ENCODE measurements at places on chromosomes 5 and 9.

GRCh38 chr5:75368391-75368790, 31.4 kb downstream of the HMGCR start:
- DNase-seq: no peak

DNA sequence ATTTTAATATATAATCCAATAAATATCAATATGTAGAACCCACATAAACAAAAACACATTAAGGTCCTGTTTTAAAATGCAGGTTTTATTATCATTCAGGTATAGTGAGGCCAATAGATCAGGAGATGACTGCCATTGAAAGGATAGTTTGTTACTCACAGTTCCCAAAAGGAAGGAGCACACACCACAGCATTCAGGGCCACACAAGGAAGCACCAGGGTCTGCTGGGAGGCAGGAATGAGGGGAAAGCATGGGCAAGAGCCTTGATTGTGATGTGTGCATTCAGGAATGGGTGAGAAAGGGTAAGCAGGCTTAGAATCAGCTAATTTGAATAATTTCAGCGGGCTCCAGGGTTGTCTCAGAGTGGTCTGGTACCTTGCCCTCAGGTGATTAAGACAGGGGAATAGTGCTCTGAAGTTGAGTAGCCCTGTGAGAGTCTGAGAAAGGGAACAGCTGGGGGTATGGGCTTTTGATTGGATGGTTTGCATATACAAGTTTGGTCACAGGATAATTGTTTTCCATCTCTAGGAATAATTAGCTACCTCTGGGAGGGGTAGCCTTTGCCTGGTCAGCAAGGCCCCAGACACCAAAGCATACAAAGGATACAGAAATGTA, 19.8 kb upstream of the OTULIN start:
- DNase-seq: no peak

- DNase-seq: peak; percentile 22
Observed at GRCh38 chr9:4666042-4666699, at the start of gene SPATA6L. Gene SPATA6L, minus strand, starts transcription at chr9:4666480. Its CDS starts 230 bp downstream, at chr9:4666250.

GRCh38 chr5:142897328-142897727, 127.2 kb downstream of the ARHGAP26 start:
- DNase-seq: no peak

GRCh38 chr9:132232522-132232921, 70.7 kb downstream of the NTNG2 start:
- no peak for DNase-seq

DNA sequence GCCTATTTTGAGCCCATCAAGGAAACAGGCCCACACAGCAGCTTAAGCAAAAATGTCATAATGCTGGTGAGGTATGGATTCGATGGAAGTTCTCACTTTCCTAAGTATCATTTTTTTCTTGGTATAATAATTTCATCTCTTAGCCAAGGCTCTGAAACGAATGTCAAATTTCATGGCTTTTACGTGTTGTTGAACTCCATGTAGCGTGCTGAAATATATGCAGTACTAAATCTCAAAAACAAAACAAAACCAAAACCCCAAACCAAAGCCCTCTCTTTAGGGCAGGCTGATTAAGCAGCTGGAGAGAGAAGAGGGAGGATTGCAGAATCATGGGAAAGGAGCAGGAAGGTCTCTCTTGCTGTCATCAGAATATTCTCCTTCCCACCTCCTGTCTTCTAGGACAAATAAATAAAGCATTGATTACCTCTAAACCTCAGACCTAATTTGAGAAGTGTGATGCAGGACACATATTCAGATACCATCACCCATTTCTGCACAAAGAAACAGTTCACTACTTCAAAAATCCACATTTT, 58.3 kb downstream of the TMEM174 start:
- no peak for DNase-seq

DNA sequence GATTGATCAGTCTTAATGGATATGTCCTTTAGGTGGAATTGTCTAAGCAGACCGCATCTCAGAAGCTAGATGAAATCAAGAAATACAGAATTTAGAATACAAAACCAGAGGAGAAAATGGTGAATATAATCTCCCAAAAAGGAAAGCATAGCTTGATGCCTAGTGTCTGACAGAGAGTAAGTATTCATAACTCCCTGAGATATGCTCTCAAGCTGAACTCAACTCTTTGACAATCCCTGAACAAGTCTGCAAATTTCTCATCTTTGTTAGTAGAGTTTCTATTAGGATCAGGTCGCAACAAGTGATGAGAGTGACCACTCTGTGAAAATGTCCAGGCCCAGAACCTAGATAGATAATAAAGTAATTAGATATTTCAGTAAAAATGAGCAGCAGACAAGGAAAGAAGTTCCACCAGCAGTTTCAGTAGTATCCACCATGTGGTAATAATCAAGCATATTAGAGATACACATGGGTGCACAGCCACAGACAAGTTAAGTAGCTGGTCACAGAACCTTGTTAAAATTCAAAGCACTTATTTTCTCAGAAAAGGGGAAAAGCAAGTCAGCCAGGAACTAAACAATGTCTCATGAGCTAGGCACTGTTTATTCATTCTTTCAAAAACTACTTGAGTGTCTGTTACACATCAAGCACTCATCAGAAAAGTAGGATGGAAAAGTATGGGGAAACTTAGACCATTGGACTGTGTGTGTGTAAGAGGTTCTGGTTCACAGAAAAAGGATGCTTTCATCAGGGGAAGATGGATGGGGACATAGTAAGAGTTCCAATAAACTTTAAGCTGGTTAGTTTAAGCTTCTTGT, 481.5 kb upstream of the TUSC1 start:
- no peak for DNase-seq

- no peak for DNase-seq
Observed at GRCh38 chr9:122134822-122135528, 24.6 kb downstream of the NDUFA8 start.

GRCh38 chr5:178502401-178503100, 87.6 kb downstream of the COL23A1 start:
- no peak for DNase-seq

GRCh38 chr5:17405976-17406375, 92.1 kb upstream of the TAF11L2 start:
- DNase-seq: no peak

DNA sequence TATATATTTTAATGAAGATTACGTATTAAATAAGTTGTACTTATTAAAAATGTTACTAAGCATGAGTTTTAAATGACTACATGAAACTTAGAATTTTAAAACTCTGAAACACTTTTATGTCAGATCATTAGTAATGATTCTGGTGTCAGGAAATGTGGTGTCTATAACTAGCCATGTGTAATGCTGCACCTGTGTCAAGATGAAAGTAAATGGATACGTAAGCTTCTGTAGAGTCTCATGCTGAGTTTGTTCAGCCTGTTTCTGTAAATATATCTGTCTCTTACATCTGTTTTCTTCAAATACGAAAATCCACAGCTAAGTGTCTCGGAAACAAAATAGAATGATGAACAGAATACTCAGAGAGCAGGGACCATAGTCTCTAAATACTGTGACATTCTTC, 278.0 kb upstream of the SMC2 start:
- no peak for DNase-seq

DNA sequence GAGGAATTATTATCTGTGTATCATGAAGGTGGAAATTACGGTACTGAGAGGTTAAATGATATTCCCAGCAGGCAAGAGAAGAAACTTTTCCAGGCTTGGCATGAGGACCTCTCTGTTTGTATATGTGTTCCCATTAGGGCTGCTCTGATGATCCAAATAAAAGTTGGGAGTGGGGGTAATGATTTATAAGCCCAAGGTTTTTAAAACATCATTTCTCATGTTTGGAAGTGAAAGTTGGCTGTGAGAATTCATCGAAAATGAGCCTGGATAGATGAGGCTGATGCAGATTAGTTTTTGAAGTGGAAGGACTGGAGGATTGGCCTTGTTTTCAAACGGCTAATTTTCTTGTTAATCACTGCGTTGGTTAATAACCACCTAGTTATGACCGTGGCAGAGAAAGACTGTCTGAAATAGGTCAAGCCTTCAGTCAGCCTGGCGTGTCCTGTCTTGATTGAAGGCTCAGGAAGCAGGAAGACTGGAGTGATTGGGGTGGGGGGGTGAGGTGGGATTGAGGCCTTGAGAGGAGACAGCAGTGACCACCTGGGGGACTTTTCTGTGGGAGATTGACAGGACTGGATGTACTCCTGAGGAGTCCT, 391.0 kb upstream of the WWC1 start:
- no peak for DNase-seq

DNA sequence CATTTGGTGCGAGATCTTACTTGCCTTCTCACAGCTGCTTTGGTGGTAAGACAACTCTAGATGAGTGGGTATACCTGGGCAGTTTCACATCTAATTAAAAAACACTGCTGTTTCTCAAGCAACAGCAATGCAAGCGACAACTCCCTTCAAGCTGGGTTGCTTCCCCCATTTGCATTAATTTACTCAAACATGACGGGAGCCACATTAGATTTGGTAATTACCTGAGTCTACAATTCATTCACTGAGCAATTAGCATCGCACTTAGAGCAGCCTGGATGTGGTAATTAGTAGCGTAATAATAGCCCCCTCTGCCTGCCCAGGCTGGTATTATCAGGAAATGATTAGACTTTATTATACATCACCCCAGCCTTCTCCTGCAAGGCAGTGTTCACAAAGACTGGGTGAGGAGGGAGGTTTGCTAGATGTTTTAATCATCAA, 73.4 kb downstream of the FBXO38 start:
- DNase-seq: no peak

DNA sequence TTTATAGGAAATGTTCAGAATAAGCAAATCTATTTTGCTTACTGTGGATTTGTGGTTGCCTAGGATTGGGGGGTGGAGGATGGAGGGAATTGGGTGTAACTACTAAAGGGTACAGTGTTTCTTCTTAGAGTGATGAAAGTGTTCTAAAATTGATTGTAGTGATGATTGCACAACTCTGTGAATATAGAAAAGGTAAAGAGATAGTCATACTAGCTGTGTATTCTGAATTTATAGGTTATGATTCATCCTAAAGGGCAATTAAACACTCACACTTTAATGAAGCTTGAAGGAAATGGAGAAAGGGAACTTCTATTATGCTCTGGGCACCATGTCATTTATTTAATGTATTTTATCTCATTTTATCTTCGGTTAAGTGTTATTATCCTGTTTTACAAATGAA, 9.9 kb downstream of the TXNDC8 start:
- DNase-seq: no peak

DNA sequence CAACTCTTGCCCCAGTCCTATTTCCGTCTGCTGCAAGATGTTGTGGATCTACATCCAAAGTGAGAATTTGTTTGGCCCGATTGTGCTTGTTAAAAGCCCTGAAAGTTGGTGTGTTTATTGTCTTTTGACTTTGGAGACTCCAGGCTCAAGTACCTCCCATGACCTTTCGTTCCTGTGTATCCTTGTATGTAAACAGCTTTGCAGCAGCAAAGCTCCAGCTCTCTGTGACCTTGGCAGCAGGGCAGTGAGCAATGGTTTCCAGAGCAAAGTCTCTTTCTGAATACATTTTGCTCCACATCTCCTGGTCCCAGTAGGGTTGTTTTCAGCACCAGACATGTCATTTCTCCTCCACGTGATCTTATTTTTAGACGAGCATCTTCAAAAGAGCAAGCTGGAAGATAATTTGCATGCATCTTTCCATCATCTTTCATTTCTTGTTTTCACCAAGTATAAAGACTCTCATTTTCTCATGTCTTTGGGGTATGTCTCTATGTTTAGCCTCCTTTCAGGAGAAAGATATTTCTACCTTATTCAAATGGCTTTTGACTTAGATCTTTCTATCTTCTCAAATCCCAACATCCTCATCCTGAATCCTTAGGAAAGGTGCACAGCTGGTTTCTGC, 68.1 kb upstream of the ERCC6L2 start:
- DNase-seq: no peak

DNA sequence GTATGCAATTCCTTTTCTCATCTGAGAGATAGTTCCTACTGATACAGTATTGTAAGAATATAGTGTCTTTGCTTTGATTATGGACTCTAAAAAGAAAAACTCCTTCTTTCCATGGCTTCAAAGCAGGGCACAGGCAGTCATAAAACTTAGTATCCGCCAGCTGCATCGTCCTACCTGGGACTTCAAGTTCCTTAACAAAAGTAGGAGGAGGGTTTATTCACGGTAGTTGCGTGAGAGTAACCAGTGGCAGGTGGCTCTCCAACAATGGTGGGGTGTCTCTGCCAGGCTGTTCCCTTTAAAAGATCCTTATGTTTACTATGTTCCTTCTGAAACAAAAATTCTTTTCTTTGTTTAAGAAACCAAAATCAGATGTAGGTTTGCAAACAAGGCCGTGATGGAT, 173.5 kb upstream of the DMAC1 start:
- DNase-seq: no peak

DNA sequence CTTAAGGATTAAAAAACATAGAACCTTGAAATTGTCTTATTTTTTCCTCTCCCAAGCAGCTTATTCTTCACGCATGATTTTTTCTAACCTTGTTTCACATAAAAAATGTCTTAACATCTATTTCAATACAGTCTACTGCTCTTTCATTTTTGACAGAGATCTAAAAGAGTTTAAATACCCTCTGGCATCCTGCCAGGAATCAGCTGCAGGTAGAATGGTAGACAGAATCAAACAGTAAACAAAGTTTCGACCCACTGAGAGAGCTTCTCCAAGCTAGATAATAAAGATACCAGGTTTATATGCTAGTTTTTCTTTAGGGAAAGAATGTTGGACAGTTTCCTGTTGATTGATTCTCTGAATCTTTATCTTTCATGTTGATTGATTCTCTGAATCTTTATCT, 555.8 kb upstream of the CDH9 start:
- no peak for DNase-seq

- DNase-seq: no peak
Observed at GRCh38 chr9:14960881-14961280, 50.7 kb upstream of the FREM1 start.

GRCh38 chr5:97167435-97167834, 15.6 kb downstream of the RIOK2 start:
- DNase-seq: no peak

DNA sequence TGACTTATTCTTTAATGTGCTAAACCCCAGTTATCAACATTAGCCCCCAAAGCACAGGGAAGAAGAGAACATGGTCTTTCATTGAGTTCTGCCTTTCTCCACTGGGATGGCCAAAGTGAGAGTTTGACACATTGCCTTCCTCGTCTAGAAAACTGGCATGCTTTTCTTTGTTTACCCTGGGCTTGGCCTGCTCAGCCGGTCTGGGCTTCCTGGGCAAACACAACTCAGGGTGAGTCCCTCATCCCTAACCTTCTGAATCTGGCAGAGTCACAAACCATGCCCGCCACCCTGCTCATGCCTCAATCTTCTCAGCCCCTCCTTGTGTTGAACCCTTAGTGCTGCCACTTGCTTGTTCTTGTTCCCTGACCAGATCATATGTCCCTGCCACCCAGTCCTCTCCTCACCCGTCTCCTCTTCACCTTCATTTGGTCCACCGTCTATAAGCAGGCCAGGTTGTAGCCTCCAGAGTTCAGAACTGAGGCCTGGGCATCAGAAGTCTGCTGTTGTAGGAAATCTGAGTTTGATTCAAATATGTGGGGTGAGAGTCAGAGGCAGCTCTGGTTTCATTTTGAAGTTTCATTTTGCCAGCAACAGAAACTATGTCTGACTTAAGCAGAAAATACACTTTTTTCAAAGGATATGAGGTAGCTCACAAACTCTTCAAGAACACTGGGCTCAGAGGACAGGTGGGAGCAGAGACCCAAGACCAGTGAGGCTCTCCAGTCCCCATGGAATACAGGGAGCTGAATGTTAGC, 217.6 kb downstream of the NDUFS4 start:
- no peak for DNase-seq

- DNase-seq: no peak
Observed at GRCh38 chr5:125446986-125447385, 700.5 kb upstream of the ZNF608 start.

GRCh38 chr9:112495614-112496013, 9.0 kb downstream of the KIAA1958 start:
- DNase-seq: no peak
